AG08395 (cell line): ENCODE measurements at places on chromosomes 3 and 15.
A peak's percentile ranks its signal among the peaks of the same experiment; 100 is the strongest.

DNA sequence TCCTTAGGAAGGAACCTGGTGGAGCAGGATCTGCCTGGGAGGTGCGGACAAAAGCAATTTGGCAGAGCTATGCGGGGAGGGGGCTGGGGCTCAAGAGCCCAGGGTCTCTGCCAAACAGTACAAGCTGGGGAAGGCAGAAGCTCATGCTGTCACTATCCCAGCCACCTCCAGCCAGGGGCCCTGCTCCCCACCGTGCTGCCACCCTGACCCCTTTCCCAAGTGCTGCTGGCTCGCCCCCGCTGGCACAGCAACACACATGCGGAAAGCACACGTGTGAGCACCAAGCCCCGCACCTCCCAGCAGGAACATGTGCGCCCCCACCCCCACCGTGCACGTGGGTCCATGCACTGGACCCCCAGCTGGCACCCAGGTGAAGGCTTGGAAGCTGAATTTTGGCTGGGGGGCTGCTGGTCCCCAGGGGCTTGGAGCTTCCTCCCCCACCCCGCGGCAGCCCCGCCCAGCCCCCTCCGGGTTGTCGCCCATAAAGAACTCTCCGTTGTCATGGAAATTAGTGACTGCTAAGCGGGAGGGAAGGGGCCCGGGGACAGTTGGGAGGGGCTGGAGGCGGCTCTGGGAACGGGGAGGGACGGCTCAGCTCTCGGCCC is 742 bp downstream of the CAMKV start:
- no peak for DNase-seq

- no peak for DNase-seq
Measured at GRCh38 chr15:82921939-82922338, 30.6 kb downstream of the HOMER2 start.

DNA sequence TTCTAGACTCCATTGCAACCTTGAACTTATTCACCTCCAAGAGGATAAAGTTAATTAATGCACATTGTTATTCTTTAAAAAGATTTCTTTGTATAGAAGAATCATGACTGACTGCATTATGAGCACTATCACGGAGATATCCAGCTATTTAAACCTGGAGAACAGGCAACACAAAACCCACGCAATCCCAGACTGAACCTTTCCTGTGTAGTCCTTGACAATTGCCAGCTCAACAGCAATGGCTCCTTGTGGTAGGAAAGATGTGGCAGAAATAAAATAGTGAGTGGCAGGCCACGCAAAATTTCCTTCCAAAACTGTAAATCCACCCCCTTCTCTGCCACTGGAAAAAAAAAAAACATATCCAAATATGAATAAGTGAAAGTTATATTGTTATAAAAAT is 573.7 kb downstream of the EPHB1 start:
- no peak for DNase-seq

GRCh38 chr3:177379045-177379444 is 181.8 kb upstream of the TBL1XR1 start:
- no peak for DNase-seq

DNA sequence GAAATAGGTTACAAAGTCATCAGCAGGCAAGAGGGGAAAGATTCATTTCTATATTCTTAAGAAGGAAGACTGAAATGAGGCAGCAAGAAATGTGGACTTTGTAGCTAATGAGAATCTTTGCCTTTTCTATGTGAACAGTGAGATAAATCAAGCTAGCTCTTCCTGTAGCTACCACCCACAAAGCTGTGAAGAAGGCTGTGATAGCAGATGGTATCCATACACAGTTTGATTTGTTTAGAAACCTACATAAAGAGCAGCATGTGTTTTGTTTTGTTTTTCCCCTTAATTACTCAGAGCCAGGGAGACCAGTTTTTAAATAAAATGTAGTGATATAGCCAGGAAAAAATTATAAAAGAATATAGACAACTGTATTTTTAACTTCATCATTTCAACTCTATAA is 45.5 kb downstream of the TEX9 start:
- DNase-seq, result no peak

DNA sequence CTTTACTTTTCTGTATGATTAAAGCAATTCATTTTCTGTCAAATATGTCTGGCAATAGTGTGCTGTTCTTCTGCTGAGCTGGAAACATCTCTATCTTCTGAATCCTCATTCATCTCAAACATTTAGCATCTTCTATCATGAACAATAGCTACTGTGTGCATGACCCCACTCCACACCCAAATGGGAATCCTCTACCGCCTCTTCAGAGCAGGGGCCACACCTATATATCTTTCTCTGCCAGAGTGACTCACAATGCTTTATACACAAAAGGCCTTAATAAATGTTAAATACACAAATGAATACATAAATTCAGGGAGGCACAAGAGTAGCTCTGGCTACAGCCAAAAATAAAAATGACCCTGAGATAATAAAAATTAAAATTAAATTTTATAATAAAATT is 8.0 kb downstream of the ALDH1A2 start:
- no peak for DNase-seq

DNA sequence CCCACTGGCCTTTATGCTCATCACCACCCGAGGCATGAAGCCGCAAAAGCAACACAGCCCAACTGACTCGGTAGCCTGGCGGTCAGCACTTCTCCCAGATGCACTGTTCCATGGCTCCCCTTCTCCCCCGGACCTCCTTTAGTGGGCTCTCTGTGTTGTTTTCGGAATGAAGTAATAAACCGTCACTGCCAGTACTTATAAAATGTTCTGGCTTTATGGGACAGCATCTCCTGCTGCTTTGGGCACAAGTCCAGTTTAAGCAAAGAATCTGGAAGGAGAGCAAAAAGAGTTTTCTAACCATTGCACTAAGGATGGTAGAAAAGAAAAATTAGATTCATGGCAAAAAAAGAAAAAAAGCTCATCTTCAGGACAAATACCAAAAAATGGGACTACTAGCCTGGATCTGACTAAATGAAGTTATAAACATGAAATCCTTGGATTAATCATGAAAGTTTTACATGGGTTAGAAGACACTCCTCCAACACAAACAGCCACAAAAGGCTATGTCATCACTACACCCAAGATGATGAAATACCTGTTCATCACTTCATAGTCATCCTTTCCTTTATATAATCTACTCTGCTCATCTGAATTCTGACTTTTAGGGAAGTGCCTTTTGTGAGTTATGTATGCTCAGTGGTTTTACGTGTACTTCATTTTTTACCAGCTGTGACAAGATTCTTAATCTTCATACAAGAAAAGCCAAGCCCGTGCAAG is 89.5 kb upstream of the UBE2E2 start:
- peak; percentile 9 for DNase-seq

DNA sequence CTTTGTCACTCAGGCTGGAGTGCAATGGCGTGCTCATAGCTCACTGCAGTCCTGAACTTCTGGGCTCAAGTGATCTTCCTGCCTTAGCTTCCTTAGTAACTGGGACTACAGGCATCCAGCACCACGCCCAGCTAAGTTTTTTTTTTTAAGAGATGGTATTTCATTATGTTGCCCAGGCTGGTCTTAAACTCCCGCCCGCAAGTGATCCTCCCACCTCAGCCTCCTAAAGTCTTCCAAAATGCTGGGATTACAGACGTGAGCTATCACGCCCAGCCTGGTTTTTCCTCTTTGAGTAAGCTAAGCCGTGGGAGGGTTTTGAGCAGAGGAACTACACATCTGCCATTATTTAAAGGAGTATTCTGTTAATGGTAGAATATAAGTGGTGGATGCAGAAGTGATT is 7.4 kb upstream of the LRRFIP2 start:
- DNase-seq, result no peak

DNA sequence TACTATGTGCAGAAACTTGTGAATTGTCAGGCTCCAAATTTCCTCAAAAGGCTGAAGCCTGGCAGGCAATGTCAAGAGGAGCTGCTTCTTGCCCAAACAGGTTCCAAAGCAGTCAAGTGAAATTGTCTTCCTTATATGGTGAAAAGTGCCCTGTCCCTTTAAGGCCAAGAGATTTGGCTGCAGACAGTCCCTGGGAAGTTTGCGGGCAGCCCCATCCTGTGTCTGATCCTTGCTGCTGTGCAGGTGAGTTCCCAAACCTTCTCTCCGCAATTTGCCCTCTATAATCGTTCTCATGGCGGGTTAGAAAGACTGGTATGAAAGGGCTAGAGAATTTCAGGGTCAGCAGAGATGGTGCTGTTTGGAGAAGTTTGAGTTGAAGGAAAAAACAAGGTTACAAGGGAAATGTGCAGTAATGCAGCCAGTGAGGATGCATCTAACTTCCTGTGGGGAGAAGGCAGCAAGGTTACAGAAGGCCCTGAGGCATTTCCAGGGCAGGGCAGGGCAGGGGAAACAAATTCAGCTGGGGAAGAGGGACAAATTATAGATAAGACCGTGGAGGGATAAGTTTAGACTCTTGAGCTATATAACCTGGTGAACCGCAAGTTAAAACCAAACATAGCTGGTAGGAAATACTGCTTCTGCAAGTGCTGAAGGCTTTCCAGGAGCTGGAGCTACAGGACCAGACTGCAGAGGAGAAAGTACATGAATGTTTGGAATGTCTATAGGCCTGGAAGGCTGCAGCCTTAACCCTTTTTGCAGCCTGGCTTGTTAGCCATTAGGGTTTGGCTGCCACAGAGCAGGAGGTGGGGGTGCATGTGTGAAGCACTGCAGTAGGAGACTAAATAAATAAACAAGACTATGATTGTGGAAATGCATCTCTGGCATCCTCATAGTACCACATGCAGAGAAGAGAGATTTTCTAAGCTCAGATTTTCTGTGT is 256.2 kb upstream of the IL12A start:
- peak; percentile 72 for DNase-seq

- no peak for DNase-seq
Measured at GRCh38 chr15:40899536-40900207, 5.4 kb downstream of the VPS18 start.

DNA sequence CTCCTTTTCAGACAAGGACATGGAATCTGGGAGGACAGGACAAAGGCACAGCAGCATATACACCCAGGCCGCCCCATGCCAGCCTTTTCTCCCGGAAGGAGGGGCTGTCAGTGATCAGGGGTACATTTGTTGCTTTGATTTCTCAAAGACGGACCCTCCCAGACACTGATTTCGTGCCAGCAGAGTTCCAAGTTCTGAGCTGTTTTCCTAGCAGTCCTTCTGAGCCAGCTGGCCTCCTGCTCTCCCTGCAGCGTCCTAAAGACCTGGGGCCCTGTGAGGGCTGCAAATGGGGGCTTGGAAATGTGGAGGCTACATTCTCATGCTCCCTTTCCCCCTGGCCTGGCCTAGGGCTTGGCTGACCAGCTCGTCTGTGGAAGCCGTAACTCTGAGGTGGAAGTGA is 22.3 kb downstream of the CTSH start:
- DNase-seq, result no peak

DNA sequence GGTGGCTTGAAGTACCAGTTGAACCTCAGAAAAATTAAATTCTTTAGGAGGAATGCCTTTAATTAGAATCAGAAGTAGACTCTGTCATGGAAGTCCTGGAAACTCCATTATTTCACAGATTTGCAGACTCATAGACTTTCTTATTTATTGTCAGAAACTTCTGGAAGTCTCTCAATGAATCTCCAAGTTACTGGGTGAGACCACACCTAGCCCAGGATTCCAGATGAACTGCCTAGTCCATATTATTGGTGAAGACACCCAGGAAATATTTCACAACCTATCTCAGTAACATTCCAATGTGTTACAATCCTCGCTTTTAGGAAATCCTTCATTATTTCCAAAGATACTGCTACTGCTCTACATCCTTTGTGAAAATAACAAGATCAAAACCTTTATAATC is 6.5 kb upstream of the THBS1 start:
- DNase-seq, result no peak

GRCh38 chr3:174170248-174170647 is 688.9 kb upstream of the NAALADL2 start:
- DNase-seq, result no peak
